Naive thymus-derived CD4-positive, alpha-beta T cell (primary cell): ENCODE measurements at places on chromosomes 7 and 10.
A peak's percentile ranks its signal among the peaks of the same experiment; 100 is the strongest.

DNA sequence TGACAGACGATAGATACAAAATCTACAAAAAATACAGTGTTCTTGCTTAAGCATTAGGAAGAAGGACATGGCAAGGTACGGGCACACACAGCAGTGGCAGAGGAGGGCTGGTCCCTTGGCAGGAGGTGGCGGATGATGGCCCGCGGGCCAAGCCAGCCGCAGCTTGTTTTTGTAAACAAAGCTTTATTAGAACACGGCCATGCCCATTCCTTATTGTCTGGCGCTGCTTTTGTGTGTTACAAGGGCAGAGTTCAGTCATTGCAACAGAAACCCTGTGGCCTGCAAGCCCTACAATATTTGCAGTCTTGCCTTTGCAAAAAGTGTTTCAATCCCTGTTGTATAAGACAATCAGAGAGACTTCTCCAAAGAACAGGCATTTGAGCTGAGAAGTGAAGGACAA, 30.7 kb downstream of the FGFR2 start:
- no peaks in the 10 kb centered on the region for H3K27me3 ChIP-seq
- H3K27ac ChIP-seq, result no peak overlapping the region
- no peak overlapping the region for H3K4me3 ChIP-seq
- DNase-seq, result no peak

GRCh38 chr10:59383436-59383835, 21.1 kb upstream of the FAM13C start:
- H3K27ac ChIP-seq, result no peak overlapping the region
- no peaks in the 10 kb centered on the region for H3K36me3 ChIP-seq
- H3K27me3 ChIP-seq, result no peaks in the 10 kb centered on the region
- DNase-seq, result no peak
- H3K4me1 ChIP-seq, result no peaks in the 10 kb centered on the region
- H3K4me3 ChIP-seq, result no peak overlapping the region

- H3K36me3 ChIP-seq, result no peaks in the 10 kb centered on the region
- H3K27me3 ChIP-seq, result no peaks in the 10 kb centered on the region
Observed at GRCh38 chr7:14899030-14899429, 3.5 kb downstream of the DGKB start.

DNA sequence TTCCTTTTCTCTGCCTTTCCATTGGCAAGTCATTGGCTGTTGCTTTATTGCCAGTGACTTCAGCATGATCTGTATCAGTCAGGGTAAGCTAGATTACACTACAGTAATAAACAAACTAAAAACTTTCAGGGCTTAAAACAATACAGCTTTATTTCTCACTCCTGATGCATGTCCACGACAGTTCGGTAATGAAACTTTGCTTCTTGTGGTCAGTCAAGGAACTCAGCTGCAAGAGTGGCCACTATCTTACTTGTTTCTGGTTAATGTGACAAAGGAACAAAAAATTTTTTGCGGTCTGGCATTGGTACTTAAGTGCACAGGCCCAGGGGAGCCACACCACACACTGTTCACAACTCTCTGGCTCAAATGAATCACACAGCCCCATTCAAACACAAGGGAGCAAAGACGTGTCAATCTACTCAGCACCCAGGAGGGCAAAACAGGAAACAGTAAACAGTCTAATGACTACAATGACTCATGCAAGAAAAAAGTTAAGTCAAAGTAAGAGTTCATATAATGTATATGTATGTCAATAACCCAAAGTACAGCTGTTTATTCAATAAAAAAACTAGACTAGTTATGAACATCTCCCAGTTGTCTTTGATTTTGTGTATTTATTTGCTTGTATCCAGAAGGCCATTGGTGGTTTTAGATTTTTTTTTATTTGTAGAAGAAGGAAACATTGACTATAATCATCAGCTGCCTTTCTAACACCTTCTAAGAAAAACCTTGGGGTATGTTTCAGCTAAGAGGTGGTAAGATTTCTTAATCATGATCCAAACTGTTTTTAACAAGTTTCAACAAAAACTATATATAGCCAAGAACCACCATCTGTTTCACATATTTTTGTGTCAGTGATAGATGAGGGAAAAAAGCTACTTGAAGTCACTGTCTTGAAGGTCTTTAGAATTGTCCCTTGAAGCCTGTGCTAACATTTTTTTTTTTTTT, 134.4 kb upstream of the FAM3C start:
- no peaks in the 10 kb centered on the region for H3K36me3 ChIP-seq
- DNase-seq, result no peak
- H3K27ac ChIP-seq, result no peak overlapping the region
- no peak overlapping the region for H3K4me3 ChIP-seq
- no peaks in the 10 kb centered on the region for H3K4me1 ChIP-seq

DNA sequence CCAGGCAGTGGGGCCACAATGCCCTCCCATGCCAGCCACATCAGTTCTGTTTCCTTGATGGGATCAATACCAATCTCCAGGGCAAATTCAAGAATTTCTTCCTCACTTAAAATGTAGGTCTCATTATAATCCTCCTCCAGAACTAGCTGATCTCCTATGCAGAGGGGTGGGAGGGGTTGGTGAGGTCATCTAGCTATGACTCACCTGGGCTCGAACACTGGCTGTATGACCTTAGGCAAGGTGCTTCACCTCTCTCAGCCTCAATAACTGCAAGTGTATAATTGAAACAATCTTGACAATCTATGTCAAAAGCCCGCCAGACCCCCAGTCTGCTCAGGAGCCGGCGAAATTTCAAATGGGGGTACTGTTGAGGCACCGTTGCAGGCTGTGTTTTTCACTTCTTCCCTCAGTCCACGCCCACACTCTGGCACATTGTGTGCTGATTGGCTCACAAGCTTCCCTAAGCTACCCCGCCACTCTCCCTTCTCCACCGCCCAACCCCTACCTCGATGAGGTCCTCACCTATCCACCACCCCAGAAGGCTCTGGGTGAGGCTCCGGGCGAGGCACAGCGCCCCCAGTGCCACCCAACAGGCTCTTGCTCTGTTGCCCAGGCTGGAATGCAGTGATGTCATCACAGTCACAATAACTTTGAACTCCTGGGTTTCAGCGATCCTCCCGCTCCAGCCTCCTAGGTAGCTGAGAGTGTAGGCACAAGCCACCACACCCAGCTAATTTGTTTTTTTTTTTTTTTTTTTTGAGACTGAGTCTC, 70.5 kb downstream of the ZNF22 start:
- H3K36me3 ChIP-seq, result no peaks in the 10 kb centered on the region
- DNase-seq, result no peak

- H3K4me1 ChIP-seq, result no peaks in the 10 kb centered on the region
- no peaks in the 10 kb centered on the region for H3K27me3 ChIP-seq
- DNase-seq, result no peak
- no peak overlapping the region for H3K4me3 ChIP-seq
Observed at GRCh38 chr10:52757773-52758172, 14.8 kb downstream of the MBL2 start.

DNA sequence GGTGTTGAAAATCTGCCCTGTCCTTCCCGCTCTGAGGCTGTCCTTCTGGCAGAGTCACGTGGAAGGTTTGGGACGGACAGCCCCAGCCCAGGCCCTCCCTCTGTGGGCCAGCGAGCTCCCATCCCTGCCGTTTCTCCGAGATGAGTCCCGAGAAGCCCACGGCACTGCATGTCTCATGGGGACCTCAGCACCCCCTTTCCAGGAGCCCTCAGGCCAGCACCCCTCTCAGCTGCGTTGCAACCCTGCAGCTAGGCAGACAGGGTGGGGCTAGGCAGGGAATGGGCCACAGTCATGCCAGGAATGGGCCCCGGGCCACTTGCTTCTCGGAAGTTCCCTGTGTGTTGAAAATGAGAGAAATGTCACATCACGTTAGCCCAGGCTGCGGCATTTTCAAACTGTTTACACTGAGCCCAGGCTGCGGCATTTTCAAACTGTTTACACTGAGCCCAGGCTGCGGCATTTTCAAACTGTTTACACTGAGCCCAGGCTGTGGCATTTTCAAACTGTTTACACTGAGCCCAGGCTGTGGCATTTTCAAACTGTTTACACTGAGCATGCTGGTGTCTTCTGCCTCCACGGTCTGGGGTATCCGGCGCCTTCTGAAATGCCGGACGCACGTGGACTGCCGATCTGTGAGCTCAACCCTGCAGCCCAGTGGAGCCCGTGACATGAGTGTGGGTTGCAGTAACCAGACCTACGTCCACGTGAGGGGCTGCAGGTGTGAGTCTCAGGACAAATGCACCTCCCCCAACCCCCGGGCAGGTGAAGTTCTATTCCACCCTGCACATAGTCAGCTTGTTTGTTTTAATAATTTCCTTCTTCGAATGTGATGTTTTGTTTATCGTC, 42.6 kb downstream of the FAM20C start:
- H3K36me3 ChIP-seq, result no peaks in the 10 kb centered on the region
- H3K4me1 ChIP-seq, result no peaks in the 10 kb centered on the region
- H3K27ac ChIP-seq, result no peak overlapping the region
- H3K27me3 ChIP-seq, result no peaks in the 10 kb centered on the region
- DNase-seq, result no peak

DNA sequence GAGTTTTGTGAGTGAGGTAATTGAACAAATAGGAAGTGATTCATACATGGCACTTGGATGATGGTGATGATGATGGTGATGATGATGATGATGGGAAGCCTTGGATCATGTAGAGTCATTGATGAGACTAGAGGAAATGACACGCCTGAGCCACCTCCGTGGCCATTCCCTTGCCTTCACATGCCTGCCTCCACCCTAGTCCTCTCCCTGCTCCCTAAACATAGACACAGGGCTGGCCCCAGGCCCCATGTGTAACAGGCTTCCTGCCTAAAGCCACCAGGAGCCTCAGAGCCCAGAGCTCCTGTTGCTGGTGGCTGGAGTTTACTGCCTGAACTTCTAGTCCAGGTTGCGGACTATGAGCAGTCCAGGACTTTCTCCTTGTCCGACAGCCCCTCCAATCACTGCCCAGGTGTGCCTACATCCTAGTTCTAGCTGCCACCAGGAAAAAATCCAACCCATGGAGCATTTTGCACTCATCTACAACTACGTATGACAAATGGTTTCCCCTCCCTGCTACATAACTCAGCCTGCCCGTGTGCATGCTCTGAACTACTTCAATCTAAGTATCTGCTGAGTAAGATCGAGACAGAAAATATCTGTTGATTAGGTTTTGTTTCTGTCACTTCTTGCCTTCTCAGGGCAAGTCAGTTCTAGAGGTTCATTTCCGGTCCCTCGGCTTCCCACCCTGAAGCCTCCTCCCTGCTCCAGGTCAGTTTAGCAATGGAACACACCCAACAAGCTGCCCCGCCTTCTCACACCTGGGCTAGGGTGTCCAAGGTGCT, 35.5 kb upstream of the KDM7A start:
- peaks cover 36% of the 10 kb centered on the region for H3K4me1 ChIP-seq
- no peaks in the 10 kb centered on the region for H3K27me3 ChIP-seq
- DNase-seq, result no peak
- peak overlapping the region; percentile 1 for H3K4me3 ChIP-seq

DNA sequence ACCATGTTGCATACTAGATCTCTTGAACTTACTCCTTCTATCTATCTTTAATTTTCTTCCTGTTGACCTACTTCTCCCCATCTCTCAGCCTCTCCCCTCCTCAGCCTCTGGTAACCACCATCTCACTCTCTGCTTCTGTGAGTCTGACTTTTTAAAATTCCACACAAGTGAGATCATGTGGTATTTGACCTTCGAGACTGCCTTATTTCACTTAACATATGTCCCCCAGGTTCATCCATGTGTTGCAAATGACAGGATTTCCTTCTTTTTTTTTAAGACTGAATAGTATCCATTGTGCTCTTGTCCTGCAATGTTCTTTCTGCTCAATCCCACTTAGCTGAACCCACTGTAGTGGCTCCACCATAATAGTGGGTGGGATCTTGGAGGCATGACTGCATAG, 51.4 kb upstream of the DNAJC1 start:
- peaks cover 4% of the 10 kb centered on the region for H3K27me3 ChIP-seq
- DNase-seq, result no peak
- no peaks in the 10 kb centered on the region for H3K4me1 ChIP-seq
- H3K4me3 ChIP-seq, result no peak overlapping the region
- no peaks in the 10 kb centered on the region for H3K36me3 ChIP-seq
- no peak overlapping the region for H3K27ac ChIP-seq

DNA sequence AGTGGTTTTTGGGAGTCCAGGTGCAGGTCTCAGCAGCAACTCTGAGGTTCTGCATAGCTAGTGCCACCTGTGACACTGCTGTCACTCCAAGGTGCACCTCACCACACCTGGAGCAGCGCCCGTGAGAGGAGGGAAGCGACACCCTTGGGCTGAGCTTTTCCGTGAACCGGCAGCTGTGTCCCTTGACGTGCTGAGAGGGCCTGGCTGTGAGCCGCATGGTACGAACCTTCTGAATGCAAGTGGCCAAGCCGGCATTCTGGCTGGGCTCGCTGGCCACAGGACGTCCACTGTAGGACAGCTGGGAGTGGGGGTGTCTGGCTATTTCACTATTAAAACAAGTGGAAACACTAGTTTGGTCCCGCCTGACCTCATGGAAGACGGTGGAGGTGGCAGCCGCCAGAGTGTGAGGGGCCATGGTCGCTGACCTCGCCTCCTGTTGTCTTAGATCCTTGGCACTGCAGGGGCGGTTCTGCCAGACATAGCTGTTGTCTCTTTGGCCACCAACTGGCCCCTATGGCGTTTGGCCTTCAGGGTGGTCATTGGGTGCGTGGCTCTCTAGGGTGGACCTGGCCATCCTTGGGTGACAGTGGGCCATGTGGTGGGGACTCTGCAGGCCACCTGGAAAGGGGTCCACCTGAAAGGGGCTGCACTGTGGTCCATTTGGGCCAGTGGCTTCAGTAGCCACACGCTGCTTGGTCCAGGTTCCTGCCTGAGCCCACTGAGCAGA, 12.9 kb downstream of the INPP5A start:
- no peaks in the 10 kb centered on the region for H3K36me3 ChIP-seq
- peaks cover 52% of the 10 kb centered on the region for H3K4me1 ChIP-seq
- H3K27me3 ChIP-seq, result no peaks in the 10 kb centered on the region
- no peak overlapping the region for H3K4me3 ChIP-seq
- DNase-seq, result no peak

GRCh38 chr10:845526-845925, 86.0 kb downstream of the LARP4B start:
- DNase-seq, result no peak
- no peak overlapping the region for H3K27ac ChIP-seq
- H3K4me1 ChIP-seq, result no peaks in the 10 kb centered on the region
- H3K36me3 ChIP-seq, result no peaks in the 10 kb centered on the region
- no peaks in the 10 kb centered on the region for H3K27me3 ChIP-seq

- no peaks in the 10 kb centered on the region for H3K36me3 ChIP-seq
- no peaks in the 10 kb centered on the region for H3K4me1 ChIP-seq
- no peak overlapping the region for H3K4me3 ChIP-seq
- DNase-seq, result no peak
- no peak overlapping the region for H3K27ac ChIP-seq
- no peaks in the 10 kb centered on the region for H3K27me3 ChIP-seq
Observed at GRCh38 chr7:101560856-101561255, 68.2 kb downstream of the MYL10 start.

GRCh38 chr10:80502621-80503583, 34.8 kb upstream of the SH2D4B start:
- peaks cover 21% of the 10 kb centered on the region for H3K36me3 ChIP-seq
- no peak for DNase-seq
- H3K4me3 ChIP-seq, result no peak overlapping the region
- H3K27ac ChIP-seq, result peak overlapping the region; percentile 59
- no peaks in the 10 kb centered on the region for H3K27me3 ChIP-seq
- H3K4me1 ChIP-seq, result peaks cover 78% of the 10 kb centered on the region

- H3K27ac ChIP-seq, result no peak overlapping the region
- no peaks in the 10 kb centered on the region for H3K27me3 ChIP-seq
- no peaks in the 10 kb centered on the region for H3K36me3 ChIP-seq
- no peaks in the 10 kb centered on the region for H3K4me1 ChIP-seq
- no peak overlapping the region for H3K4me3 ChIP-seq
- no peak for DNase-seq
Observed at GRCh38 chr10:62961951-62962523, 145.9 kb upstream of the EGR2 start.
